ENCODE measurements at places on chromosomes 1 and 21.

GRCh38 chr1:59427784-59428183, 130.9 kb downstream of the FGGY start:
- DNase-seq, result no peak

- no peak for DNase-seq
These were observed 80.8 kb upstream of the POU3F1 start for GRCh38 chr1:38127428-38127827.

DNA sequence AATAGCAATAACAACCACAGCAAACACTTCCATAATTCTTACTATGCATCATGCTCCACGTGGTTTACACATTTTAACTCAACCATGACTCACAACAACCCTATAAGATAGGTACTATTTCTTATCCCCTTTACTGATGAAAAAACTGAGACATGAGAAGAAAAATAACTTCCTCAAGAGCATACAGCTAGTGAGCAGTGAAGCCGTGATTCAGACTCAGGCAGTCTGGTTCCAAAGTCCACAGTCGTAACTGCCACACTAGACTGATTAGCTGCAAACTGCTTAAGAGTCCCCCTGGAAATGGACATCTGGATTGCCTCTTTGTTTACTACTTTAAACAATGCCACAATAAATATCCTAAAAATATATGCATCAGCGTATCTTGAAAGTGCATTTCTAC, 55.7 kb downstream of the PLD5 start:
- DNase-seq, result no peak

DNA sequence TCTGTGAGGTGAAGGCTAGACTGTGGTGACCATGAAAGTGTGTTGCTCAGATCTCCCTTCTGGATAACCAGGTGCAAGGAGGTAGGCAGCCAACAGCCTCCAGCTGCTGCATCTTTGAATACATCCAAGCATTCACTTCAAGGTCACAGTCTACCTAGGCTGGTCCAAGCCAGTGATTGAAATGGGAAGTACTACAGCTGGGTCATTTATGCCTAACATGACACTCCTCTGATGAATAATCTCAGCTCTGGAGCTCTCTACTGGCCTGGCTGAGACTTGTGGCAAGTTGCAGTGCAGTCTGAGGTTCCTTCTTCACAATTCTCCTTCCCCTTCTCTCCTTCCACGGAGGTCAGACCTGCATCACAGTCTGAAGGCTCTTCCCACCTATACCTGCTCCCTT, 35.0 kb upstream of the ARHGAP29 start:
- DNase-seq, result no peak

DNA sequence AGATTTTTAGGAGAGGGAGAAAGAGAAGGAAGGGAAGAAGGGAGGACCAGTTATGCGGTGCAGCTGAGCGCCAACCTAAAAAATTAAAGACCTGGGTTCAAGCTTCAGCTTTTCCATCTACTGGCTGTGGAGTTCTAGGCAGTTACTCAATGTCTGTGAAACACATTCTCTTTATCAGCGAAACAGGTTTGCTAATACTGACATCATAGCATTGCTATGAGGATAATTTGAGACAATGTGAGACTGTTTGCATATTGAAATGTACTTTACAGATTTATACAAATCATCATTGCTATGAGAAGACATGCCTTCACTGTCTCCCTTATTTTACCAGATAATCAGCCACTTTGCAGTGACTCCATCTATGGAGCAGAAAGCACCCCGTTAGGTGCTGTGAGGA, 222.9 kb upstream of the SGIP1 start:
- DNase-seq, result no peak

DNA sequence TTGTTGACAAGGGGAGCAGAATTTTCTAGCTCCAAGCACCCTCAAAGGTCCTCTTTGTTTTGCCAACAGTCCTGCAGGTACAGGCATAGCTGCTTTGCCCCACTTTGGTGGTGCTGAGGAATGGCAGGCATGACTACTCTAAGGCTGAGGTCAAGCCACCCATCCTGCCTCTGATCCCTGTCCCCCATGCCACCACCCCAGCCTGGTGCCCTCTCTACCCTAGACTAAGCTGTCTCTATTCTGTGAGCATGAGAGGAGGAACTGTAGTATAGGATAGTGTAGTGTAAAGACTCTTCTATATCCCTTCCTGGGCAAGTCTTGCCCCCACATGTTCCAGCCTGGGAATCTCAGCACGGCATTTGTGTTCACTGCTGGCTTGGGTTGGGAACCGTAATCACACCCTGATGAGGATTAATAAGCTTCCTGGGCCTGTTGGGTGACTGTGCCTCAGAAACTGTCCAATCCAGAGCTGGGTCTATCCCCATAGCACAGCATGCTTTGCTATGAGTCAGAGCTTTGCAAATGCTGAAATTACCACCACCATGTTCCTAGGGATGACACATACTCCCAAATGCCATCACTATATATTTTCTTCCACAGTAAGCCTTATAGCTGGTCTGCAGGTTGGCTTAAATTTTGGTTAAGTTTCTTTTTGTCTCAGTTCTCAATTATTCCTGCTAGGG, 105.7 kb upstream of the PPP2R5A start:
- DNase-seq, result peak; percentile 96

DNA sequence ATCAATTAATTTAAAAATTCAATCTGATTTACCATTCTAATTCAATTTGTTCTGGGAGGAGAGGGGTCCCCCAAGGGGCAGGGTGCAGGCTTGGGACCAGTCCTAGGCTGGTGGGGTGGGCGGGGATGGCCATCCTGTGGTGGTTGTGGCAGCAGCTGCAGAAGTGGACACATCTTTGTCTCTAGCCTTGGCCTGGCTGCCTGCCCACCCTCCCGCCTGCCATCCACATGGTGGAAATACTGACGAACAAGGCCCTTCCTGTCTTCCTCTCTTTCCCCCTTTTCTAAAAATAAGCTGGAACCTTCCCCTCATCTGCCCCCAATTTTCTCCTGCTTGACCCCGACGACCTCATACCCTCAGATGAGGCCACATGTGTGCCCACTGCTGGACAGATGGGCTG, 130.9 kb downstream of the FOXD2 start:
- DNase-seq, result peak; percentile 18

DNA sequence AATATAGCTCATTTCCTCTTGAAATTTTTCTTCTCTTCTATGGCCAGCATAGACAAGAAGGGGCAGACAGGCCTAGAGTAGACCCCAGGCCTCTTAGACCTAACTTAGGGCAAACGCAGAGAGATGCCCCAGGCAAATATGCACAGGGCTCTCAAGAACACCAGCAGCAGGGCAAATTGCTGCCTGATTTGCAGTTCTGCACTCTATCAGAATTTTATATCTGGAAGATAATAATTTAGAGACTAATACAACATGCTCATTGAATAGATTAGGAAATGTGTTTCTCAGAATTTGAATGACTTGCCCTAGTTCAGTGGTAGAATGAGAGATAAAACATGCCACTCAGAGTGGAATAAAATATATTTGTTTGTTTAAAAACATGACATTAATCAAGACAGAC, 200.4 kb upstream of the ADGRL2 start:
- DNase-seq, result no peak

DNA sequence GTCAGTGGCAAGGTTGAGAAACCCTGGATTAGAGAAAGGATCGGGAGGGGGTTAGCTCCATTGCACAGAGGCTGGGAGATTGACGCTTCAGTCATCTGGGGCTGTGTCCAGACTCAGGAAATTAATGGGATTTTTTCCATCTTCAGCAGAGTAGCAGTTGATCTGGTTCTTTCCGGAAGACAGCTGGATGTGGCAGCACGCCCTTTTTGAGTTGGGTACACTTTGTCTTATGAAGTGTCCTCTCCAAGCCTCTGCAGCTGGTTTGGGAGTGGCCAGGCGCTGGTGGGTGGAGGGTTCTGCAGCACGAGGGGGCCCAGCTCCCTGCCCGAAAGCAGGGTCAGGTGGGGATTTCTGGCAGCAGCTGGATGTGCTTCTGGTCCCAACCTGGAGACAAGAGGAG, 95.1 kb downstream of the TAS1R2 start:
- DNase-seq, result no peak

DNA sequence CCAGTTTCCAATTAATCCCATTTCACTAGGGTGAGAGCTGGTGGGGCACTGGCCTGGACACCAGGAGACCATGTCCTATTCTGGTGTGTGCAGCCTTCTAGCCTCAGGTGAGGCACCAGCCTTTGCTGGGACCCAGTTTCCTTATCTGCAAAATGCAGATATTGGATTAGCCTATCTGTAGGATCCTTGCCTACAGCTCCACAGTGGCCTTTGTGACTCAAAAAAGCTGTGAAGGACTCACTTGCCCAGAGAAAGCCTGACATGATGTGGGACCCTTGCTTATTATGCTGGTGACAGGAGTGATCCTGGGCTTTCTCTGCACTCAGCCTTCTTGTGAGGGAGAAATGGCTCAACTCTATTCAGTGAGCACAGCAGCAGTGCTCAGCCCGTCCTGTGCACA, 32.3 kb downstream of the TENT5C start:
- no peak for DNase-seq

DNA sequence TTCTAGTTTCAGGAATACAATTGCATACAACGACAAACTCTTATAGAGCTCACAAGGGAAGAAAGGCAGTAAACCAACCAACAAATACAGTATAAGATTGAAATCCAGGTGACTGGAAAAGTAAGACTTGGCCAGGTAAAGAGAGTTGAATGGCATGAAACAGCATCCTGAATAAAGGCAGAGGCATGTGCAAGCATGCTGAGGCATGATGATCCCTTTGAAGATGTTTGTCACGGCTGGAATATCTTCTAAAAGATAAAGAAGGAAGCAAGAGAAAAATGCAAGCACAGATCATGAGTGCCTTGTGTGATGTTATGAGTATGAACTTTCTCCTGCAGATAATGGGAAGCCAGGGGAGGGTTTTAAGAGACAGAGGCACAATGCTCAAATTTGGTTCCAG, 83.3 kb upstream of the SPATA6 start:
- DNase-seq, result no peak

GRCh38 chr1:27994060-27994459, 34.3 kb downstream of the XKR8 start:
- no peak for DNase-seq

DNA sequence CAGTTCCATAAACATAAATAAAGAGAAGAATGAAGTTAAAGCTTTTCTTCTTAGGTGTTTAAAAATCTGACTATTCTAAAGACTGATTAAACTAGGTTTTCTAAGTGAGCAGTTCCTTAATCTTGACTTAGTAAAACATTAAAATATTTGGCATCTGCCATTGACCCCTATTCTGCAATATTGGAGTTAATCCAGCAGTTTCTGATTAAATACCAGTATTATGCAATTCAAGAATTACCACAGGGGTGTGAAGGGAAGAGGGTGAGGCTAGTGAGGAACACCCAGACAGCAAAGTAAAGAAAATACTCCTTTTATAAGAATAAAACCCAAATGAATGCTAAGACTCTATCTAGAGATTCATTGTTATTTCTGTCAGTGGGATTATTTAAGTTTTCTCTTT, 40.9 kb downstream of the CLIC4 start:
- peak; percentile 60 for DNase-seq
